Cardiac fibroblast (primary cell): ENCODE measurements at places on chromosomes 2 and 18.

GRCh38 chr2:190746971-190747761 is 98.3 kb downstream of the NAB1 start:
- DNase-seq = peak; percentile 82

- no peak for DNase-seq
Observed at GRCh38 chr2:156513219-156513618, 77.0 kb downstream of the GPD2 start.

DNA sequence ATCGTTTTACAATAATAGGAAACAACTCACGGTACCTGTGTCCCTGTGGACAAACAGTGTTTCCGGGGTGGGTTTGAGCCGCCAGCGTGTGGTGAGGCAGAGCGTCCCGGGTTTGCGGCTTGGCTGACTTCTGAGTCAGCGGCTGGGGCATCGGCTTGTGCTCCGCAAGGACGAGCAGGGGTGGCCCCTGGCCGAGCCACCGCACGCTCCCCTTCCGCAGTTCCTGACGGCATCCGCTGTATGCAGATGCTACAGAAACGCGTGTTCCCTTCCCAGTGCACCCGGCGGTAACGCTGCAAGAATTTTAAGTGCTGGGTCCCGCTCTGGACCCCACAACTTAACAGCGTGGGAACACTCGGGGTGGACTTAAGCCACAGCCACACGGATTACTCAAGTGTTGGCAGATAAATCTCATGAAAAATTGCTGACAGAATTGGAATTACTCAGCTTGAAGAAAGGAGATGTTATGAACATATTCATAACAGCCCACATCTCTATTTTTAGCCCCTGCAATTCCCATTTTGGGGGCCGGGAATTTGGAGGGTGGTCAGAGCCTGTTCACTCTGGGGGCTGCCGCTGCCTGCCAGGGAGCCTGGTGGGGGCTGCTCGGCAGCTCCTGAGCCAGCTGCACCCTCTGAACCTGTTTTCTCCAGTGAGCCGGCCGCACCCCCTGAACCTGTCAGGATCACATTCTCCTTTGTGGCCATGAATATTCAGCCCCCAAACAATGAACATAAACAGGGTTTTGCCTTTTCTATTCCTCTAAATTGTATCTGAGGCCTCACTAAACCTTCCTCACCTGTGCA is 12.6 kb upstream of the KCNG2 start:
- DNase-seq = peak; percentile 12

DNA sequence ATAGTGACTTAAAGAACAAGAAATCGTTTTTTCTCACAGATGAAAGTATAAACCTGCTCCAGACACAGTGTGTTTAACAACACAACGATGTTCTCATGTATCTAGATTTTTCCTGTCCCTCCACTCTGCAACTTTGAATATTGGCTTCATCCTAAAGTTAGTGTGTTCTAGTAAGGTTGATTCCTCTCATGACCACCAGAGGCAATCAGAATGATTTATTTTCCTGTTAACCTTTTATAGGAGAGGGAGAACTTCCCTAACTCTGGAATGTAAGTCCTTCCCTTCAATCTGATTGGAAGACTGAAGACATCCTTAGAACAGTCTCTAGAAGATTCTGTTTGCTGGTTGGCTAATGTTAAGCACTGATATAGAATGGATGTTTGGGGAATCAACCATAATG is 41.0 kb upstream of the TAF4B start:
- DNase-seq = no peak

- DNase-seq = no peak
Observed at GRCh38 chr18:5295231-5295920, at the start of gene ZBTB14. Gene ZBTB14 (minus strand): TSS chr18:5295726. CDS start chr18:5293246, 2,480 bp downstream.

DNA sequence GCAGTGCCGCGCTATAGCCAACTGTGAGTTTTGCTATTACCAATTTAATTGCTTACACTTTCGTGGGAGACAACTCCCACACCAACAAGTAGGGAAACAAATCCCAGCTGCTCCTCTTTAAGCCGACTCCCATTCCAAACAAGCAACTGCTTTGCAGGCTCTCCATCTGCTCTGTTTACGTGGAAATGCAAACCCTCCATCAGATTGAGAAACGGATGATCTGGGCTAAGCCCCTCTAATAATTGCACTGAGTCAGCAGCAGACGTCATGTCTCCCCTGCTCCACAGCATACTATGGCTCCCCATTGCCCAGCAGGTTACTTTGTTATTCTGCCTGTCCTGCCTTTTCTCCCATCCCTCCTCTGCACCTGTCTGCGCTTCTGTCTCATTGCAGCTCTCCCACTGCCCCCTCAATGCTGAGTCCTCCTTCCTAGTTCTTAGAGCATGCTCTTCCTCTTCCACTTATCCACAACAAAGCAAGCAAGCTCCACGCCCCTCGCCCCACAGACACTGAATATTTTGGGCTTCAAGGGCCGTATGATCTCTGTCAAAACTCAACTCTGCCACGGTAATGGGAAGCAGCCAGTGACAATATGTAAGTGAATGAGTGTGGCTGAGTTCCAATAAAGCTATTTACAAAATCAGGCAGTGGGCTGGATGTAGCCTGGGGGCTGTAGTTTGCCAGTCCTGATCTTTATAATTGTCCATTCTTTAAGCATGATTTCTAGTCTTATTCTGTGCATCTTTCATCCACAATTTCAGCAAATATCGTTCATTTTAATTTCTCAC is 39.5 kb upstream of the ARL4C start:
- DNase-seq = no peak

GRCh38 chr2:46294176-46294836 is 2.9 kb upstream of the EPAS1 start:
- no peak for DNase-seq

- no peak for DNase-seq
Observed at GRCh38 chr2:111936881-111937280, 38.5 kb downstream of the MERTK start.

DNA sequence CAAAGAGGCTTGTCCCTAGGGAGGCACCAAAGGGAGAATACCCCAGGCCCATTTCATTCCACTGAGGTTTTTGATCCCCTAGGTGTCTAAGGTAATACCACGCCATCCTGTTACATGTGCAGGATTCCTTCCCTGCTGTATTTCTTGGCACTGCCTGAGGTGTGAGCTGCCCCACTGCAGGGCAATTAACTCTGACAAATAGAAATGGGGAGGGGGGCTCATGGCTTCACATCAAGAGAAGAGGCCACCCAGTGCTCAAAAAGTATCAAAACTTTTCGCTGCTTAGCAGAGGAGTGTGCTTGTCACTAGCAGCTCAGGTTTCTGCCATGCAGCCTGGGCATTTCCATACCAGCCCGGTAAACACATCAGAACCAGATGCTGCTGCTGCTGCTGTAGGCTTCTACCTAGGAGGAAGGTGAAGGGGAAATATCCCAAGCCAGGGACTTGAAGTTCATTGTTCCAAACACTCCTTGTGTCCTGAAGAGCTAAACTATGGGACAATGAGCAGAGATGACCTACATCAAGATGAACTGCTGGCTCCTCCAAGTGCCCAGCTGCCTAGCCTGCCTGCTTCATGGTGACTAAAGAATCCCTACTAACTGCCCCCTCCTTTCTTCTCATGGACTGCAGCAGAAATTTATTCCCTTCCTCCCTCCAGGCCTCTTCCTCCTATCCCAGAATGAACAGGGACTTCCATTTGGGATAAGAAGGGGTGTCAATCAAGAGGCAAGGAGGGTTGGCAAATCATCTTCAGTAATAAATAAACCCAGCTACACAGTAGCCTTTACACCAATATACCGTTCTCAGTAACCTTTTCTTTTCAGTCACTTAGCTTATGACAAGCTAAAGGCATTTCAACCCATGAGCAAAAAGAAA is 16.4 kb downstream of the POU3F3 start:
- no peak for DNase-seq

DNA sequence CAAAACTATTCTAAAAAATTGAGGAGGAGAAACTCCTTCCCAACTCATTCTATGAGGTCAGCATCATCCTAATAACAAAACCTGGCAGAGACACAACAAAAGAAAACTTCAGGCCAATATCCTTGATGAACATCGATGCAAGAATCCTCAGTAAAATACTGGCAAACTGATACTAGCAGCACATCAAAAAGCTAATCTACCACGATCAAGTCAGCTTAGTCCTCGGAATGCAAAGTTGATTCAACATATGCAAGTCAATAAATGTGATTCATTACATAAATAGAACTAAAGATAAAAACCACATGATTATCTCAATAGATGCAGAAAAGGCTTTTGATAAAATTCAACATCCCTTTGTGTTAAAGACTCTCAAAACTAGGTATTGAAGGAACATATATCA is 63.1 kb downstream of the EHBP1 start:
- no peak for DNase-seq

GRCh38 chr2:237198164-237198855 is 112.6 kb downstream of the COPS8 start:
- peak; percentile 59 for DNase-seq

- no peak for DNase-seq
Observed at GRCh38 chr2:170243118-170243837, 65.3 kb downstream of the MYO3B start.

DNA sequence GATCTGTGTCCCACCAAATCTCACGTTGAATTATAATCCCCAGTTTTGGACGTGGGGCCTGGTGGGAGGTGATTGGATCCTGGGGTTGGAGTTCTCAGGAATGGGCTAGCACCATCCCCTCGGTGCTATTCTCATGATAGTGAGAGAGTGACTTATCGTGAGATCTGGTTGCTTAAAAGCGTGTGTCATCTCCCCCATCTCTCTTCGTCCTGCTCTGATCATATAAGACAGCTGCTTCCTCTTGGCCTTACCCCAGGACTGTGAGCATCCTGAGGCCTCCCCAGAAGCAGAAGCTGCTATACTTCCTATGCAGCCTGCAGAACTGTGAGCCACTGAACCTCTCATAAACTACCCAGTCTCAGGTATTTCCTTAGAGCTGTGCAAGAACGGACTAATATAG is 163.7 kb upstream of the NDUFV2 start:
- peak; percentile 32 for DNase-seq

DNA sequence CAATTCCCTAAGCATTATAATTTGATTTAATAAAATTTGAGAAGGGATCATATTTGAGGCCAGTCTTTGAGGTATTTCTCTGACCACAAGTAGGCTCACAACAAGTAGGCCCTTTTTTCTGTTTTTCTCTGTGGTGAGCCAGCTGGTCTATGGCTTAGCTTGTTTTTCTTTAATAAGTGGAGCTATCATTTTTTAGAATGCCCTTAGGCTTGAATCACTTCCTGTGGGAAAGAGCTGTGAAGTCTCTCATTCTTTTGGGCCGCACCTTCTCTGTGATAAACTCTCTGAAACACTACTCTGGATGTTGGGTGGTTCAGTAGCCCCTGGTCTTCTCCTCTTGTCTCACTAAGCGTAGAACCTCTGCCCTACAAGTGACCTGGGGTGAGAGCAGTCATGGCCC is 235.9 kb downstream of the SUCLG1 start:
- peak; percentile 5 for DNase-seq
